Fibroblast of villous mesenchyme (primary cell): ENCODE measurements at places on chromosomes 13 and 19. TPM values are rescaled to one million over a fixed set of nuclear protein-coding genes. Genes with fewer than 3 reads are reported as not detected.

Gene LHB
- 0.32 TPM in 1 of 2 replicates, not detected in the other for total RNA-seq

Gene CNN2
- 508 and 544 TPM in 2 replicates for total RNA-seq

Gene DMAC2
- total RNA-seq, result 39.3 and 43.2 TPM in 2 replicates

Gene ZNF471
- total RNA-seq, result 1.9 and 3.9 TPM in 2 replicates

Gene C19orf73
- total RNA-seq, result 0.32 TPM in 1 of 2 replicates, not detected in the other

Gene SKA3
- total RNA-seq, result 12.9 and 24.2 TPM in 2 replicates

Gene CGB7
- under 0.01 and 0.32 TPM in 2 replicates for total RNA-seq

Gene ZNF565
- 1.6 and 4.3 TPM in 2 replicates for total RNA-seq

Gene KCTD4
- 0.32 and 0.43 TPM in 2 replicates for total RNA-seq

Gene ZNF83
- total RNA-seq, result 39.3 and 47.1 TPM in 2 replicates
